SIG-M5 (cell line): ENCODE measurements at places on chromosomes 3 and 15.

DNA sequence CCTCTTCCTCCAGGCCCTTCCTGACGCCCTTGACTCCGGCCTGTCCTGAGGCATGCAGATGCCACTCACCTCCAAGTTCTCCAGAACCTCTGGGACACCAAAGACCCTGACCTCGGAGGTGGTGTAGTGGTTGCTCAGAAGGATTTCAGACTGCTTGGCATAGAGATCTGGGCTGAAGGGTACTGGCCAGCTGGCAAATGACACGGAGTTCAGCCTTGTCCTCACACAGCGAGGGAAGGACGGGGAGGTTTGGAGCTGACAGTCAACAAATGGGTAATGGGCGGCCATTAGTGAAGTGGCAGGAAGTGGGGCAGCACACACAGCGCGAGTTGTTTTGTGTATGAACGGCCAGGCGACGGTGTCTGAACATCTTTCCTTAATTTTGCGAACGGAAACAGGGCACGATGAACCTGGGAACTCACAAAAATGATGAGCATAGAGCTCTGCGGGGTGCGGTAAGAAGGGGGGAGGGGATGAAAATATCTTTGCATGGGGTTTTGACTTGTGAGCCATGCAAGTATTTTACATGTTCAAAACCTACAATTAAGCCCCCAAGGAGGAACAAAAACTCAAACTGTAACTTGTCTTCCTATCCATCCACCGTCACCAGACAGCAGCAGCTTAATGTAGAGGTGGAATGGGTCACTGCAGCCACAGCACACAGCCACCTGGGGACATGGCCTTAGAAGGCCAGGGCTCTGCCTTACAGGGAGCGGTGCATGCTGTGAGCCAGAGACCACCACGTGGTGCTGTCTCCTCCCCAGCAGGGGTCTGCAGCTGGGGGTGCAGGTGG is 43.6 kb upstream of the RPL32 start:
- no peak for DNase-seq

GRCh38 chr3:45414823-45415222 is 26.4 kb downstream of the LARS2 start:
- DNase-seq, result no peak

DNA sequence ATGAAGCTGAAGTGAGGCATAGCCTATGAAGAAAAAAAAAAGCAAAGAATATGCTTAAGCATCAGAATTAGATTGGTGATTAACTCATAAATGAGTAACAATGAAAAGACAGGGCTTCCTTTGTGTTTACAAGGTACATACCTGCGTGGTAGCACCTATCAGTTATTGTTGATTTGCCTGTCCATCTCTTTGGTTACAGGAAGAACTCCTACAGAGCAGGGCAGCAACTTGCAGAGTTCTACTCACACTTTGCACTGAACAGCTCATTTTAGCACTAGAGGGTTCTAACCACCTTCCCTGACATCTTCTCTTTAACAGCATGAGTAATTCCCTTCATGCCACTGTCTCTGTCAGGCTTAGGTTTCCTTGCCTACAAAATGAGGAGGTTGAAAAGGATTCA is 166.0 kb downstream of the DPH6 start:
- no peak for DNase-seq

DNA sequence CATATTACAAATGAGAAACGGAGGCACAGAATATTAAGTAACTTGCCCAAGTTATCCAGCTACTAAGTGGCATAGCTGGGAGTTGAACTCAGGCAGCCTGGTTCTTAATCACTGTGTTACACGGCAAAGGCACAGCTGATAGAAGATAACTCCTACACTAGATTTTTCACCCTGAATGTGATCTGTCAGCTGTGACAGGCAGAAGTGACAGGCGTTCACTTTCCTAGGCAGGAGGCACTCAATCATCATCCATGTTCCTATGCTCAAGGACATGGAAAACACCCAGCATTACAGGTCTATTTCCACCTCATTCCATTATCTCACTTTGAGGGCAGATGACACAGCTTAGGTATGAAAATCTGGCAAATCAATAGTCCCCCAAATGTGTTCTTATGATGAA is 35.6 kb downstream of the TBC1D2B start:
- DNase-seq, result no peak

- no peak for DNase-seq
Measured at GRCh38 chr15:37891766-37892368, 42.6 kb upstream of the TMCO5A start.

GRCh38 chr3:165852711-165853110 is 15.5 kb upstream of the BCHE start:
- no peak for DNase-seq

DNA sequence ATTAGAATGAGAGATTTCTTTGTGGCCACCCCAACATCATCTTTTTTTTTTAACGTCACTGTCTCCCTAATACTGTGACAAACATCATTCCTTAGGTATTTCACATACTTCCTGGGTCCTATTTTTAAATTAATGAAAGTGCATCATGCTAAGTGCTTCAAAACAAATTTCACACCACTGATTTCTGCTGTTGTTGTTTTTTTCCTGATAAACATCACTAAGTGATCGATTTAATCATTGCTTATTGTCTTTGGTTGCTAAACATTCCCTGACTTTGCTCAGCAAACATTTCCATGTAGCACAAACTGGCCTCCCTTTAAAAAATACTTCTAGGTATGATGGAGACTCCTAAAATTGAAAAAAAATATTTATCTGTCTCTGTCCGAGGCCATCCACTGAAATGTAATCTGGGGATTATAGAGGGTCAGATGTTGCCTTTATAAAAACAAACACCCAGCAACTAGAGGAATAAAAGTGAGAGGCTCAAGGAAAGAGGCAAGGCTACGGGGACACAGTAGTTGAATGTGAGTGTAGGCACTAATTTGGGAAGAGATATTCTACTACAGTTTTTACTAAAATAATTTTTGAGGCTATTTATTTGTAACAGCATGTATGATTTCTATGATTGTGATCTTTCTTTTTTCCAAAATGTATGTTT is 20.5 kb upstream of the LMOD3 start:
- DNase-seq, result no peak

DNA sequence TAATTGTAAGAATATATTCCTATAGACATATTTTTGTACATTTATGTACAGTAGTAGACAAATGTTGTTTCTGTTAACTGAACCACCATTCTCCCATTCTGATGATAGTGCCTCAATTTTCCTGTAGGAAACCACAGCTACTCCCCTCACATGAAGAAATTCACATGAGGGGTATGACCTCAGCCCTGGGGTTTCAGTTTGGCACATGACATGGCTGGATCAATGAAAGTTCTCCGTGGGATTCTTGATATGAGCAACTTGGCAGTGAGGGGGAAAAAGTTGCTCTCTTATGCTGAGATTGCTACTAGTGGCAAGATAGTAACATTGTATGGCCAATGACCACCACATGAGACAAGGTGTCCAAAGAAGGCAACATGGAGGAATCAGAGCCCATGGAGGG is 1090.3 kb upstream of the CFAP20DC start:
- no peak for DNase-seq

- DNase-seq, result no peak
Measured at GRCh38 chr3:184160456-184160855, 5.3 kb downstream of the DVL3 start.

- no peak for DNase-seq
Measured at GRCh38 chr15:28975766-28976179, 90.0 kb downstream of the APBA2 start.
